ENCODE measurements at places on chromosomes 16 and 17. TPM values are rescaled to one million over a fixed set of nuclear protein-coding genes. Genes with fewer than 3 reads are reported as not detected.

GRCh38 chr17:13597723-13598347 is 3.9 kb downstream of the HS3ST3A1 start:
- no peak for DNase-seq

DNA sequence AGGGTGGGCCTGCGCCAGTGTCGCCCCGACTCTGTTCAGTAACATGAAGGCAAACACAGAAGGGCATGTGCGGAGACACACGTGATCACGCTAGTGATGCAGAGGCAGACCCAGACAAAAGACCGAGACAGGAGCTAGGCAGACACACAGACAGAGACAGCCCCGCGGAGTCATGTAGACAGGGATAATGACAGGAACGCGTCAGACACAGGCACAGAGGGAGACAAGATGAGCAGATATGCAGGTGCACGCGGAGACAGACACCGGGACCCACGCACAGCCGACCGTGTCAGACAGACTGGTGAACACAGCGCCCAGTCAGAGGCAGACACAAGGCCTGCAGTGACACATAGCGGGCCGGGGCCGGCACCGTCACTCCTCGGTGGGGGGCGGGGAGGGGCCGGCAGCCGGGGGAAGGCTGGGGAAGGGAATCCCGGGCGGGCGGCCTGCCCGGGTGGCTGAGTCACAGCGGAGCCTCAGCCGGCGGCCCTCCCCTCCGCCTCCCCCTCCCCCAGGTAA is 7.4 kb downstream of the KDM6B start:
- peak; percentile 94 for DNase-seq

SLFN14 gene
- not detected for total RNA-seq

DNA sequence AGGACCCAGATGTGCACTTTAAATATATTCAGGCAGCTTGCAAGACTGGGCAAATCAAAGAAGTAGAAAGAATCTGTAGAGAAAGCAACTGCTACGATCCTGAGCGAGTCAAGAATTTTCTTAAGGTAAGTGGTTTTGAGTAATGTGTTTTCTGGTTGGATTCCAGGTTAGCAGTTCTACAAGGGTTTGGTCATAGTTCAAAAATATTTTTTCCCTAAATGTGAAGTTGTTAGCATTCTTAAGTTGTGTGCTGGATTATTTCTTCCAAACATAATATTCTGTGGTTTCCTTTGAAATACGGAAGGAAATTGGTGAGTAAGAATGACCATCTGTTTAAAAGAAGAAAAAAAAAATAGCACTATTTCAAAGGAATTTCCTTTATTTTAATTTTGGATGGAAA is 38.4 kb downstream of the PTRH2 start:
- no peak for DNase-seq

GDPD1 gene
- 3.3 TPM for total RNA-seq

DNA sequence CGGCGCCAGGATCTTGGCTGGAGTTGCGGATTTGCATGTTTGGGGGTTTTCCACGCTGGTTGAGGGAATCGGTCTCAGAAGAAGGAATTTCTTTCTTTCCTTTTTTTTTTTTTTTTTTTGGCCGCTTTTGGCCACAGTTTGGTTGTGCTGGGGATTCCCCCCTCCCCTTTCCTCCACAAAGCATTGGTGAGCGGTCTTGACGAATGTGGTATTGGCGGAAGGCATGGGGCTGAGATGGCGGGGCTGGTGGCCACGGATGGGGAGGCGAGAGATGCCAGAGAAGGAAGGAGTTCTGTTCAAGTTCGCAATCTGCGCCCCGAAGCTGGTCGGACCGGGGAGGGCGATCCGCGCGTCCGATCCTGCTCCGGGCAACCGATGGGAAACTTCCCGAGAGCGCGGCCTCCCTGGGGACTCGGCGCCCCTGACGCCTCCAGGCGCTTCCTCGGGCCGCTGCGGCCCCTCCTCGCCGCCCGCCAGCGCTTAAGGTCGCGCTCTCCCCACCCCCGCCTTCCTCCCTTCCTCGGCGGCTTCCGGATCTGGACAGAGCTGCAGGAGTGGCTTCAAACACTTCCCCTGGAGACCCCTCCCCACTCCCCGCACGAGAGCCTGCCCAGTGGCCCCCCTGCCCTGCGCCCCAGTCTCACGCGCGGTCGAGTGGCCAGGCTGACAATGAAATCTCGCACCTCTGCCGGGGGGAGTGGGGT is 43.2 kb downstream of the RAI1 start:
- DNase-seq = no peak

- no peak for DNase-seq
These were observed 127.5 kb downstream of the SOCS1 start for GRCh38 chr16:11128211-11129141.

DNA sequence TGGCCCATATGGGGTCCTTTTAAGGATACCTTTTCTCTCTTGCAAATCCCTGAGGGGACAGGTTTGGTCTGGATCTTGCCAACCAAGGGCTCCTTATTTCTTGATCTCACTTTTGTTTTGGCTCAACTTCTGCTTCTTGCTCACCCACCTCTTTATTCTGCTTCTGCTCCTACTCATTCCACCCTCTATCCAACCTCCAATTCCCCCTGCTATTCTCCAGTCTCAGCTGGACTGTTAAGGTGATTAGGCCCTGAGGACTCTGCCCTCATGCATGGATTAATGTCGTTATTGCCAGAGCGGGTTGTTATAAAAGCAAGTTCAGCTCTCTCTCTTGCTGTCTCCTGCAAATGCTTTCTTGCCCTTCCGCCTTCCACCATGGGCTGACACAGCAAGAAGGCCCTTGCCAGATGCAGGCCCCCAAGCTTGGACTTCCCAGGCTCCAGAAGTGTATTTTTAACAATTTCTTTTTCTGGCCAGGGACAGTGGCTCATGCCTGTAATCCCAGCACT is 29.8 kb downstream of the LAT start:
- no peak for DNase-seq

C17orf107 gene
- 0.78 TPM for total RNA-seq

KRT35 gene
- not detected for total RNA-seq

- DNase-seq = no peak
These were observed 5.3 kb downstream of the CMTM4 start for GRCh38 chr16:66691234-66691633.

UMOD gene
- not detected for total RNA-seq

DNA sequence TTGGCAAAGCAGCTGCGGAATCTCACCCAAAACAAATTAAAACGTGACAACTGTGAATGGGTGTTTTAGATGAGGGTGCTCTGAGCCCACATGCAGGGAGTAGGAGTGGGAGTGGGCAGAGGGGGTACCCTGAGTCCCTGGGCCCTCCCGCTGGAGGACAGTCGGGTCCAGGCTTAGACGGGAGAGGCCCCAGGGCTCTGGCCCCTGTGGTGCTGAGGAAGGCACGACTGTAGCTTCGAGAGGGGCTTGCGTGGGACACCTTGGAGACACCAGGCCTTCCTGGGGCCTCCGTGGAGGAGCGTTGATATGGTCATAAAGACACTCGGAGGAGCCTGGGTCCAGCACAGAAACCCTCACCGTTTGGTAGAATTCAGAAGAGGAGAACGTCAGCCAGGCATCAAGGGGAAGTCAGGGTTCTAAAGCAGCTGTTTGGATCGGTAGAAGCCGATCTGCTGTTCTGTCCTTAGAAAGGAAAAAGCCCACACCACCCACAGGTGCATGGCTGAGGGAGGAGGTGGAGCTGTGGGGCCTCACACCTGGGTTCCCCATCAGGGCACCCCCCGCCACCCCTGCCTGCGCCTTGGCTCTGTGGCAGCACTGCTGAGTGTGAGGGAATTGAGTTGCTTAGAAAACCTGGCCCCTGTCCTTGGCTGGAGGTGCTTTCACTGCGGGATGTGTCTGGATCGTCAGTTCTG is 18.4 kb downstream of the DBNDD1 start:
- no peak for DNase-seq

DNA sequence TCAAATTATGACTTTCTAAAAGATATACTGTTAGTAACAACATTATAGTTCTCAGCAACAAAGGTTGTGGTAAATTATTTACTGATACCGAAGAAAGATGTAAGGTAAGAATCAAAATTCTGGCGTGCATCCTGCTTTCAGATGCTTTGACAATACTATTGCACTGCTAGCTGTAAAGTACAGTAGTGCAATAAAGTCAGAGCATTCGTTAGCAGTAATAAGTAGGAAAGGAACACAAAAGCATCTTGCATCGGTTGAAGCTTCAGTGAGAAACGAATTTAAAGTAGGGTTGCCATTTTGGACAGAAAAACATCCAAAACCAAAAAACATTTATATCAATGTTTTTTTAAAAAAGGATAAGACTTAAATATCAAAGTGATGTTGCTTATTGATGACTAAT is 4.0 kb downstream of the SKA2 start:
- no peak for DNase-seq

GRCh38 chr16:87309620-87310525 is 7.3 kb downstream of the C16orf95 start:
- no peak for DNase-seq

GRCh38 chr17:5241861-5242671 is 7.4 kb upstream of the SCIMP start:
- DNase-seq = no peak

TBC1D26 gene
- total RNA-seq = 0.78 TPM

- DNase-seq = no peak
These were observed 5.2 kb downstream of the IL21R start for GRCh38 chr16:27407133-27407532.

CHRNE gene
- total RNA-seq = 0.27 TPM

- no peak for DNase-seq
These were observed 23.2 kb downstream of the TMEM186 start for GRCh38 chr16:8774208-8774607.

NME3 gene
- 45.8 TPM for total RNA-seq

DNA sequence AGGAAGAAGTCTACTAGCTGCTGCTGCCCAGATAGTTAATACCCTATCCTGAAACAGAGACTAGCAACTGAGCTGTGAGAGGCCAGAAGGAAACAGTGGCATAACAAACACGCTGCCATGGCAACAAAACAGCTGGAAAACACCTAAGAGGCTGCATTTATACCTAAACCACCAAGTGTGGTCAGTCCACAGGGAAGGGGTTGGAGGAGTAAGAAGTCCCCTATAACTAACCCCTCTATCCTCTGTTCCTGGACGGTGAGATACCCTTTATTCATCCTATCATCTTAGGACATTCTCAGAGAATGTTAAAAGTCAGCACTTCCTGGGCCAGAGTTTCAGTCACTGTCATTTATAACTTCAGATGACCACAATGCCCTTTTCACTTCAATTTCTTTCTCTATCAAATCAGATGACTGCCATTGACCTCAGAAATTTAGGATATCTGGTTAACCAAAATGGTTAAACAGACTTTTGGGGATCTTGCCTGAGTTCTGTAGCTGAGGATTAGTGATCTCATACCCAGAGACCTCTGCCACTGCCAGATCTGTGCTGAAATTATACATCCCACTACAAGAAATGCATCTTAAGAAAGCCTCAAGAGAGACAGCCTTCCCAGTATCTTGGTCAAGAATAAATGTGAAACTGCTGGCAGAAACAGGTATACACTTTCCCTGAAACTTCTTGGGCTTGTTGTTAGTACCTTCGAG is 36.2 kb downstream of the STH start:
- no peak for DNase-seq

DNA sequence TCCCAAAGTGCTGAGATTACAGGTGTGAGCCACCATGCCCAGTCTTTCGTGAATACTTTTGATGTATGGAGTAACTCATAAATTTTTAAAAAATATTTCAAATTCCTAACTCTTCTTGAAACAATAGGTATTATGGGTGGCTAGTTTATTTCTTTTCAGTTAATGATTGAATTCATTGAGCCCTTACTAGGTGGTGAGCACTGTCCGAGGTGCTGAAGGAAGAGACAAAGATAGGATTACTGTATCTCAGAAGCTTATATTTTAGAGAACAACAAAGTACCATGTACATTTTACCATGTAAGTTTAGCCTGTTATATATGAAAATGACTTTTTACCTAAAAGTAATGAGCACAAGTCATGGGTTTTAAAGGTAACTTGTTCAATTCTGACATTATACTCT is 418.3 kb downstream of the NPIPA7 start:
- no peak for DNase-seq

DNA sequence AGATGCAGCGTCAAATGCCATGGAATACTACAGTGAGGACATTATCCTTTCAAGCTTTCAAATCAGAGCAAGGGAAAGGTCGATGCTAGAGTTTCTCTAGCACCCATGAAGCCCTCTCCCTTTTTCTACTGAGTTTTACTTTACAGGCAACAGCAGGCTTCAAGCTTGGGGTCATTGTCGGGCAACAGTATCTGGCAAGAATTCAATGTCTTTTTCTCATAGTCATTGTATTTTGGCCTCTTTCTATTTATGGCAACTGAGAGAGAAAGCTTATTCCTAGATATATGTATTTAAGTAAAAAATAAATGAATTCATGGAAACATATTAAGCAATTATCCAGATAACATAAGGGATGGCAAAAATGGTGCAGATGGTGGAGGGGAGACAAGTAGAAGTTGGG is 364 bp upstream of the CETP start:
- DNase-seq = no peak

DNA sequence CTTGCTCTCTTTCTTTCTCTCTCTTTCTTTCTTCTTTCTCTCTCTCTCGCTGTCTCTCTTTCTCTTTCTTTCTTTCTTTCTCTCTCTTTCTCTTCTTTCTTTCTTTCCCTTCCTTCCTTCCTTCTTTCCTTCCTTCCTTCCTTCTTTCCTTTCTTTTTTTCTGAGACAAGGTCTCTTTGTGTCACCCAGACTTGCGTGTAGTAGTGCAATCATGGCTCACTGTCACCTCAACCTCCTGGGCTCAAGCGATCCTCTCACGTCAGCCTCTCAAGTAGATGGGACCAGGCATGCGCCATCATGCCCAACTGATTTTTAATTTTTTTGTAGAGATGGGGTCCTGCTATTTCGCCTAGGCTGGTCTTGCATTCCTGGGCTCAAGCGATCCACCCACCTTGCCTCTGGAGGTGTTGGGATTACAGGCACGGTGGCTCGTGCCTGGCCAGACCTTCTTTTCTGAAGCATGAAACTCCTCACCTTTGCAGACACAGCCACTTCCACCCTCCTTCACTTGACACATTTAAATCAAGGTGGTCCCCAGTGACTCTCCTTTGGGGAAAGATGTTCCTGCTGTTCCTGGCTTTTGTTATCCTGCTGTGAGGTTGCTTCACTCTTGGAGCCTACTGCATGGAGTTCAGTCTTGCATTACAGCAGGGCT is 26.8 kb upstream of the NKD1 start:
- peak; percentile 42 for DNase-seq

- no peak for DNase-seq
These were observed 37.2 kb downstream of the GRIN2C start for GRCh38 chr17:74822335-74822938.

- DNase-seq = peak; percentile 96
These were observed at the start of gene ZNF771 for GRCh38 chr16:30407102-30407803. TSS of gene ZNF771 (plus strand) at chr16:30407606. CDS start at chr16:30408054, 448 bp downstream.

GRCh38 chr16:85880861-85881260 is 18.1 kb upstream of the IRF8 start:
- no peak for DNase-seq

GRCh38 chr17:9020096-9020823 is 1.1 kb upstream of the NTN1 start:
- no peak for DNase-seq

RTN4RL1 gene
- 3.7 TPM for total RNA-seq

Measured in osteocyte (in vitro differentiated cells).